ENCODE measurements at places on chromosomes 3 and 15. TPM values are rescaled to one million over a fixed set of nuclear protein-coding genes. Genes with fewer than 3 reads are reported as not detected.
A peak's percentile ranks its signal among the peaks of the same experiment; 100 is the strongest.

- no peak for DNase-seq
Measured at GRCh38 chr15:84721371-84721770, 5.4 kb upstream of the SEC11A start.

DNA sequence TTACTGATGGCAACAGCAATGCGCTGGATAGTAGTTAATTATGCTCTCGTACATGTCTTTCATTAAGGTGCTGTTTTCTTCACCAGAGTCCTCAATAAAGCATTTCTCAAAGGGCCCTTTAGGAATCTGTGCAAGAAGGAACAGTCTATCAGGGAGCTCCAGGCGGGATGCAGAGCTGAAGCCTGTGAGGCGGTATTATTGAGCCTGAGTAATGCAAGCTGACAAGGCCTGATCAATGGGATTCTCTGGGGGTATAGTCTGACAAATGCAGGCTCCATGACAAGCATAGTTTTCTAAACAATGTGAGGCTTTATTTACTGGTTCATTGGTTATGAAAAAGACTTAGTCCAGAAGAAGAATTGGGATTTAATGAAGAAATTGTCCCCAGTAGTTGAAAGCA is 530.9 kb upstream of the CBLB start:
- no peak for DNase-seq

GRCh38 chr3:25527801-25528200 is 99.7 kb downstream of the RARB start:
- DNase-seq: peak; percentile 84

The GOLGA6L7 gene
- not detected for total RNA-seq

GRCh38 chr3:23055733-23056376 is 147.3 kb upstream of the UBE2E2 start:
- no peak for DNase-seq

DNA sequence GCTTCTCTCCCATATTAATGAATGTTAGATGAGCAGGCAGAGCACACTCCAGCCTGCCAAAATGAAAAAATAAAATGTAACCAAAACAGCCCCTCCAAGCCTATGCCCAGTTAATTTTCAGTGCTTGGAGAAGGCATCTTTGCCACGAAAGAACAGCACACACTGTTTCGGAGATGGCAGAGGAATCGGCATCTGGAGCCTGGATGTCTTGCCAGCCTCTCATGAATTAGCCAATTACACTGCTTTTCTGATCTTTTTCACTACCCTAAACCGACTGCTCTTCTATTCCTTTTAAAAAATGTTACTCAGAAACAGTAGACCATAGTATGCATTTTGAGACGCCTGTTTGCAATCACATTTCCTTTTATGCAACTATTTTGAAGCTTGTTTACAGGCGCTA is 249.6 kb downstream of the TLE3 start:
- no peak for DNase-seq

- peak; percentile 10 for DNase-seq
Measured at GRCh38 chr15:43376017-43376705, 5.3 kb downstream of the TUBGCP4 start.

DNA sequence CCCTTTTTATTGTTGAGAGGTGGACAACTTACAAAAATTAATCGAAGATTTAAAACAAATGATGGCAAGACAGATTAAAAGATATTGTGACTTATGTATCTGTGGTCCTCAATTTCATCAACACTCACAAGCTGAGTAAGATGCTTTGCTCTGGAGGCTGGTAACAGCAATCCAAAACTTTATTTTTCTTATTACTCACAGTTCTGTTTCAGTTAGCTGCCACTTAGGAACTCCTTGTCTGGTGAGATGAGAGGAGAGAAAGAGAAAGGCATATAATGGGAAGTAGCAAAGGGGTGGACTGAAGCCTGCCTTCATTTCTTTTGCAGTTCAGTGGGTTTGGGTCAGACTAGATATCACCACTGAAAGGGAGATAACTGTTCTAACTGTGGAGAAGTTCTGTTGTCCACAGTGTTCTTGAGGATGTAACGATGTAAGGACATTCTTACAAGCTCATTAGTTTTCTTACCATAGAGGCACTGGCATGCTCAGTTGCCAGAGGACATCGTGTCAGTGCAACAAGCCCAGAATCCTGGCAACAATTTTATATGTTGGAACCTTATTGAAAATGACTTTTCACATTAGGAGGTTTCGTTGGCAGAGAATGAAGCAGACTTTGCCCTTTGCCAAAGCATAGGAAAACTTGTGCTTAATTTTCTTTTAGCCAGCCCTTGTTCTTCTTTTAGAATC is 93.6 kb downstream of the PLCL2 start:
- DNase-seq: no peak

DNA sequence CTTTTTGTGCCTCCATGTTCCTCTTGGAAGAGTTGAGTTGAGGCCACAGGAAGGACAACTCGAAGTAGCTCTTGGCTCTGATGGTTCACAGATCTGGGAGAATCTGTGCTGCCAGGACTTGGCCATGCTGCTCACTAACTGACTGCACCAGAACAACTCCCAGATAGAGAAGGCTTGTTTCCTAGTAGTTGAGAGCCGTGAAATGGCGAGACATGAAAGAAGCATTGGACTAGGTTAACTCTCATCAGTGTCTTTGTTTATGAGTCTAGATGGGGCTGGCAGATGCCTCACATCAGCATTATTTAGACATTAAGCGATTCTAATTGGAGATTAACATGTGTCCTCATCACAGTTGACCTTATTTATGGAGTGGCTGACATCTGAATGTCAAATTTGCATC is 92.9 kb upstream of the AGBL1 start:
- DNase-seq: no peak

The ITIH3 gene
- 2.6 TPM for total RNA-seq

The NR1D2 gene
- 33.3 TPM for total RNA-seq

GRCh38 chr3:130779031-130779430 is 32.4 kb upstream of the PIK3R4 start:
- DNase-seq: no peak

The WDR93 gene
- 3.0 TPM for total RNA-seq

- DNase-seq: no peak
Measured at GRCh38 chr3:111392894-111393398, 149.1 kb upstream of the CD96 start.

The TRH gene
- total RNA-seq: 0.40 TPM

DNA sequence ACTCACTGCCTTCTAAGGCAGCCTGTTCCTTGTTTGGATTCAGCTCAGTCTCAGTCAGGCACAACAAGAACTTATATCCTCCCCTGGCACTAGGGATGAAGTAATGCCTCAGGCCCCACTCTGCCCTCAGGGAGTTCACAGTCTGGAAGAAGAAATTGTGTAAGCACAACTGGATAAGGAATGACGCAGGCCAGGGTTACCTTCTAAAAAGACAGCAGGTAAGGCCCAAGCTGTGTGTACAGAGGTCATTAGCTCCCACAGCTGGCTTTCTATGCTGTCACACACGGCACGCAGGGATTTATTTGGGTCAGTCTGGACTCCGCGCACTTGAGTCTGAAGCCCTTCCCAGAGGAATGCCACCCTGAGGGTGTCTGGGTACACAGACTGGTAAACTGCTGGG is 82.9 kb downstream of the IQSEC1 start:
- DNase-seq: no peak

The IQCH gene
- 10.5 TPM for total RNA-seq

DNA sequence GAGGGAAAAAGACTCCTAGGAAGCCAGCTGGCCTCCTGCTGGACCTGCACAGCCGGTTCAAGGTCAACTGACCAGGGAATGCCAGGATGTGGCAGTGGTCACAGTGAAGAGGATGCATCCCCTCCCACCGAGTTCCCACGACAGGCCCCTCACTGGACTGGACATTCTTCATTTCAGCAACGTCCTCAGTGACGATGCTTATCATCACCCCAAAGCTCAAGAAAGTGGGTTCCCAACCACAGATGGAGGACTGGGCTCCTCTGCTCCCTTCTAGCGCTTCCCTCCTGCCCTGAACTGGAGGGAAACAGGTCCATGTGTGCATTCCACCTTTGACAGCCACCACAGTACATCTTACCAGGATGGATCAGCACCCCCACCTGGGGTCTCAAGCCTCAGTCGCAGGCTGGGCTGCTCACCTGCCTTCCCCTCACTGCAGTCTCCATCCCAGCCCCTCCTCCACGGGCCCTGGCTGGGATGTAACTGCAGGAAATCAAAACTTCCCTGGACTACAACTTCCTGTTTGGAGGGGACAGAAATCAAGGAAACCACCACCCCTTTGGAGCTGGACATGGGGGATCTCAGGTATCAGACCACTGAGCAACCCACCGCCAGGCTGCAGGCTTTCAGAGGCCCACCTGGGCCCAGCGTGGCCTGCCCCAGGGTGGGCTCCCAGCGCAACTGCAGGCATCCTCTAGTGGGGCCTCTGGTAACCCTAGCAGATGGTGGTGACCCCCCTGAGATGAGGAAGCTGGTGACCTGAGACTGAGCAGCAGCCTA is 7.3 kb downstream of the CALML4 start:
- DNase-seq: no peak

The GOLGA8A gene
- total RNA-seq: 22.1 TPM
